ENCODE measurements at places on chromosomes 1 and 21.

- DNase-seq = no peak
These were observed 90.0 kb downstream of the MACF1 start for GRCh38 chr1:39294531-39294930.

GRCh38 chr1:228542376-228542775, 55.2 kb downstream of the RNF187 start:
- DNase-seq = no peak

GRCh38 chr1:220313576-220313975, 41.3 kb upstream of the RAB3GAP2 start:
- no peak for DNase-seq

DNA sequence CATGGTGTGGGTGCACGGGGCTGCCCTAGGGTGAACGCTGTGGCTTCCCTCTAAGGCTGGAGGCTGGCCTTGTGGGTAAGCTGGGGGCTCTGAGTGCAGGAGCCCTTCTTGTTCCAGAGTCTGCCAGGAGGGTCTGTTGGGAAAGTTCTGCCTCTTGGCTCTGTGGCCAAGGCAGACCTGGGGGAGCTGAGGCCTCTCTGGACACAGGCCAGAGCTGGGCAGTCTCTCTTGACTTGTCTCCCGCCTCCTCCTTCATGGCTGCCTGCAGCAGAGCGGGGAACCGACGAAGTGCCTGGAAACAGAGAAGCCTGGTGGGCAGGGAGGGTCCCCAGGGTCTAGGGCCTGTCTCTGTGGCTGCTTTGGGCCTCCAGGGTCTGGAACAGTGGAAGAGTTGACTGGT, 30.3 kb upstream of the PEX10 start:
- no peak for DNase-seq

- DNase-seq = no peak
These were observed 53.8 kb upstream of the SGIP1 start for GRCh38 chr1:66480162-66480561.

GRCh38 chr1:11838349-11839272, 9.0 kb downstream of the NPPA start:
- peak; percentile 65 for DNase-seq

- no peak for DNase-seq
These were observed 78.4 kb upstream of the DNAJC6 start for GRCh38 chr1:65230731-65231481.

- no peak for DNase-seq
These were observed 1.1 kb downstream of the TAS1R3 start for GRCh38 chr1:1332031-1332755.

DNA sequence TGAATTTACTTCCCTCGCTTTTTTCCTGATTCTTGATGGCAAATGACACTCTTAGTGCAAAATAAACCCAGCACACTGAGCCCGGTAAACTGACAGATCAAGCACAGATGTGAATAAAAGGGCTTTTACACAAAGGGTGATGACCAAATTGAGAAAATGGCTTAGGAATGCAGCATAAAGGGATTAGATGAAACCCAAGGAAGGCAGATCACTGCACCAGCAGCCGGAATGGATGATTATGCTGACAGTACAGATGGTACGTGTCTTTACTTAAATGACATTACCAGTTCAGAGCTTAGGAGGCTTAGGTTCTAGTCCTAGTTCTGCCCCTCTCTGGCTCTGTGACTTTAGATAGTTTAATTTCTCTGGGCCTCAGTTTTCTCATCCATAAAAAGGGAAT, 12.0 kb downstream of the PKP1 start:
- no peak for DNase-seq

- DNase-seq = no peak
These were observed 24.3 kb downstream of the SKI start for GRCh38 chr1:2252423-2252822.

Measured in Peyer's patch (tissue), 4 donors.